ENCODE measurements at places on chromosomes 1 and 21. TPM values are rescaled to one million over a fixed set of nuclear protein-coding genes. Genes with fewer than 3 reads are reported as not detected.

The GSTM5 gene
- 4.4 TPM for total RNA-seq

The ZNF683 gene
- not detected for total RNA-seq

The MYOM3 gene
- not detected for total RNA-seq

The CLEC20A gene
- total RNA-seq, result not detected

The SPRR1A gene
- total RNA-seq, result not detected

The ANGEL2 gene
- 32.4 TPM for total RNA-seq

The ARHGAP29 gene
- 40.2 TPM for total RNA-seq

The HEATR1 gene
- total RNA-seq, result 28.7 TPM

The PIGV gene
- total RNA-seq, result 15.5 TPM

The CFAP410 gene
- total RNA-seq, result 20.1 TPM

The RGS16 gene
- total RNA-seq, result 0.10 TPM

The ZNF326 gene
- 5.5 TPM for total RNA-seq

The GGPS1 gene
- total RNA-seq, result 20.1 TPM

The SLFNL1 gene
- 0.15 TPM for total RNA-seq

The DCDC2B gene
- total RNA-seq, result not detected

The DAP3 gene
- total RNA-seq, result 79.3 TPM

The CD5L gene
- not detected for total RNA-seq

The SH2D2A gene
- 0.88 TPM for total RNA-seq

The TBX19 gene
- 0.44 TPM for total RNA-seq

The RGS7 gene
- not detected for total RNA-seq

The TMEM125 gene
- total RNA-seq, result not detected

The TNFRSF25 gene
- total RNA-seq, result 3.9 TPM

The KIF17 gene
- 0.44 TPM for total RNA-seq

The OR6N1 gene
- total RNA-seq, result not detected

The ZNF684 gene
- total RNA-seq, result 1.2 TPM

The CR2 gene
- total RNA-seq, result not detected

The VSIG8 gene
- total RNA-seq, result not detected

The DENND2D gene
- 5.0 TPM for total RNA-seq

The USH2A gene
- total RNA-seq, result not detected

The OR2M3 gene
- not detected for total RNA-seq

The RHD gene
- not detected for total RNA-seq

The DNASE2B gene
- not detected for total RNA-seq

The TAS1R1 gene
- total RNA-seq, result not detected

The PHTF1 gene
- total RNA-seq, result 11.6 TPM

The WNT3A gene
- not detected for total RNA-seq

The FCGR2B gene
- not detected for total RNA-seq

The KCNK2 gene
- total RNA-seq, result 0.31 TPM

The ZRANB2 gene
- 32.4 TPM for total RNA-seq

The KIF26B gene
- 5.9 TPM for total RNA-seq

The GREM2 gene
- not detected for total RNA-seq

The CDC20 gene
- total RNA-seq, result 5.3 TPM

The ZFP69B gene
- 0.44 TPM for total RNA-seq

The LDLRAD2 gene
- total RNA-seq, result 0.98 TPM

The TTC34 gene
- 0.15 TPM for total RNA-seq

The CCDC190 gene
- 0.24 TPM for total RNA-seq

The NPPB gene
- total RNA-seq, result not detected

The TGFB2 gene
- 2.1 TPM for total RNA-seq

The ARMH1 gene
- total RNA-seq, result 2.2 TPM

The F3 gene
- total RNA-seq, result 39.2 TPM

The CRB1 gene
- 0.15 TPM for total RNA-seq

The VANGL2 gene
- 1.6 TPM for total RNA-seq

The AVPR1B gene
- total RNA-seq, result not detected

The FALEC gene
- not detected for total RNA-seq

The B3GALT2 gene
- total RNA-seq, result not detected

The OLFML2B gene
- total RNA-seq, result 44.1 TPM

Measured in cardiac ventricle fibroblast (primary cell).